Breast epithelium (tissue), 4 donors: ENCODE measurements at places on chromosomes 5 and 9.

DNA sequence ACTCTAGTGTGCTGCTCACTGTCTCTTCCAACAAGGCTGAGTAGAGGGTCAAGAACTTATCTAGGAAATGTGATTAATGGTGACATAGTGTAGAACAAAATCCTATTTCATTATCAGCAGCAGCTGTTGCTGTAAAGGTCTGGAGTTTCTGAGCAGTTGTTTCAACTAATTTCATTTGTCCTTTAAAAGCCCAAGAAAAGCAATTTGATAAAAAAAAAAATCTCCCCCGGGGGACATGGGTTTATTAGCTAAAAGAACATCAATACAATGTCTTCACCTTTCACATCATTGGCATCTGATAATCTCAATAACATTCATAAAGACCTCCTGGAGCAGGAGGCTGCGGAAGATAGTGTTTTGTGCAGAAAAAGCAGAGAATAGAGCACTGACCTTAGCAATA is 468.1 kb downstream of the KCTD16 start:
- no peak for DNase-seq

GRCh38 chr9:35854091-35854762 is 16.0 kb downstream of the OR13J1 start:
- DNase-seq = no peak

- no peak for DNase-seq
Observed at GRCh38 chr5:176425791-176426190, 9.5 kb upstream of the CLTB start.

DNA sequence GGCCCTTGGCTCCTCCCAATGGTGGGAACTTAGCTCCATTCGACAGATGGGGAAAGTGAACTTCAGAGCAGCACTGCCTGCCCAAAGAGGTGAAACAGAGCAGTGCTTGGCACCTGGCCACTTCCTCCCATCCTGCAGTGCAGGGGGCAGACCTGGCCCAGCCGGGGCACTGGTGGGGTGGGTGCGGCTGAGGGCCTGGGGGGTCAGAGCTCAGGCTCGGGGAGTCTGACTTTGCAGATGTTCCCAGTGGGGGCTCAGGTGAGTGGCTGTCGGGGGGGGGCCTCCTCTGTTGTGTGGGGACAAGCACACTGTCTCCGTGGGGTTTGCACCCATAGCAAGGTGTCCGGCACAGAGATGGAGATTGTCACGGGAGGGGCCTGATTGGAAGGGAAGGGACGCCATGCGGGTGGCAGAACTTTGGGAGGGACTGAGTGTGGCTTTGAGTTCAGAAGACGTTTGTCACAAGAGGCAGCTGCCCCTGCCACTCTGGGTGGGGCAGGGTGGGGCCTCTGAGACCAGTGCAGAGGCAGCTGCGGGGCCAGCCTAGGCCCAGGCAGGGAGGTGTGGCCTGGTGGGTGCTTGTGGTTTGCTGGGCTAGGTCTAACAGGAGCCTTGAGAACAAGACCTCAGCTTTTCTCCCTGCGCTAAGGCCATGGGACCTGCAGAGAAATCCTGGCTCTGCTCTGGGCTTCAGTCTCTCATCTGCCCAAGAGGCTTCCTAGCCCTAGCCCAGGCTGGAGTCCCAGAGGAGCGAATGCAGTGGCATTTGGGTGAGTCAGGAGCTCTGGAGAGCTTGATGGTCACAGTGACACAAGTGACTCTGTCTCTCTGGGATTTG is 2.5 kb downstream of the MYMK start:
- no peak for DNase-seq

DNA sequence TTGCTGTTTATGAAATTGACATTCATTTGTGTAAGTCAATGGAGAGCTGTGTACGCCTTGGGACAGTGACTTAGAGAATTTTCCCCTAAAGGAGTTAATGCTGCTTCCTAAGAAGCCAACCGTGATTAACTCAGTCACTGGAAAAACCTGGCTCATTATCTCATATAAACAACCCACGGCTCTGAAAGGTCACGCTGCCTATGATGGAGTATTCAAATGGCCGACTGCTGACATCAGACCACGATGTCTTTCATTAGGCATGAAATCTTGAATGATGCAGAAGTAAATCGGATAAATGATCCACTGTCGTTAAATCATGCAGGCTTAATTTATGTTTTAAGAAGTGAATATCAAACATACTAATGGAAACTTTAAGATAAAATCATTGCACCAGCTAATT is 603.7 kb downstream of the RAB3C start:
- no peak for DNase-seq

- no peak for DNase-seq
Observed at GRCh38 chr5:100780376-100780870, 122.7 kb downstream of the ST8SIA4 start.

GRCh38 chr9:125744616-125745015 is 2.6 kb upstream of the PBX3 start:
- no peak for DNase-seq

- no peak for DNase-seq
Observed at GRCh38 chr5:169694091-169694625, 57.1 kb downstream of the DOCK2 start.

GRCh38 chr5:115770466-115770865 is 46.0 kb downstream of the CDO1 start:
- no peak for DNase-seq

GRCh38 chr5:97297704-97298091 is 114.7 kb upstream of the RIOK2 start:
- DNase-seq = no peak

GRCh38 chr5:61304590-61305381 is 27.3 kb upstream of the ZSWIM6 start:
- DNase-seq = no peak

- peak; percentile 100 for DNase-seq
Observed at GRCh38 chr5:179697993-179698934, 503 bp upstream of the CANX start.

DNA sequence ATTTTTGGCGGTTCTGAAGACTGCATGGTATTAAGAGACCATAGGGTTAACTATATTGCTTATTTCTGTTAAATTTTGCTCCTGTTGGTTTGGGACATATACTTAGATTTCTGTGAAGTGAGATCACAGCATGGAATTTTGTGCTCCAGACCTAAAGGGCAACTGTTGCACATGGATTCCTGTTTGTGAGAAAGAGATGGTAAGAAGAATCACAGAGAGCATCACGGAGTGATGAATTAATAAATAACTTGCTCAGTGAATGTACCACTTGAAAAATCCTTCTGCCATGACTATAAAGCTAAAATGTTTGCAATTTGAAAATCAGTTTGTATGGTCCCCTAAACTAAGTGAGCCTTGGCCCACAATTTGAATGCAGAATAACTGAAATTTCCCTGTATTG is 4.5 kb downstream of the PSAT1 start:
- no peak for DNase-seq

DNA sequence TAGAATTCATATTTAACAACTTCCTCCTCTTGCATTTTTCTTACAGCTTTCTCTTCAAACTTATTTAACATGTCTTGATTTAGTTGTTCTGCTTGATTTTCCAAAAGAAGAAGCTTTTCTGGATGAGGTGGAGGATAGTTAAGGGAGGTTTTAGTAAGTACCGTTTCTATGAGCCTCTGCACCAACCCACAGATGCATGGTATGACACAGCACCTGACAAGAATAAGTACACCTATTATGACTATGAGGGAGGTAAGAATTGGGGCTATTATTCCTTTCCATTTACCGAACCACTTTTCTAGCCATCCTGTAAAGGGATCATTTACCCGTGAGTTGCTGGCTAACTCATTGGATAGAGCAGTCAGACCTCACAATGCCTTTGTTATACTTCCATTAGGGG is 2.5 kb upstream of the HMGCS1 start:
- no peak for DNase-seq

- no peak for DNase-seq
Observed at GRCh38 chr5:2167671-2168070, 284.9 kb upstream of the IRX4 start.

DNA sequence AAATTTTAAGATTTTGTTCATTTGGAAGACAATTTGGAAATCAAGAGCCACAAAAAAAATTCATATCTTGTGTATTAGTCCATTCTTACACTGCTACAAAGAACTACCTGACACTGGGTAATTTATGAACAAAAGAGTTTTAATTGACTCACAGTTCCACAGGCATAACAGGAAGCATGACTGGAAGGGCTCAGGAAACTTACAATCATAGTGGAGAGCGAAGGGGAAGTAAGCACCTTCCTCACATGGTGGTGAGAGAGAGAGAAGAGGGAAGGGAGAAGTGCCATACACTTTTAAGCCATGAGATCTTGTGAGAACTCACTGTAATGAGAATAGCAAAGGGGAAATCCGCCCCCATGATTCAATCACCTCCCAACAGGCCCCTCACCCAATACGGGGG is 274.4 kb downstream of the KCNN2 start:
- DNase-seq = no peak

GRCh38 chr9:94929369-94929756 is 202.9 kb downstream of the AOPEP start:
- no peak for DNase-seq

- no peak for DNase-seq
Observed at GRCh38 chr5:136811551-136811950, 446.2 kb upstream of the TRPC7 start.

DNA sequence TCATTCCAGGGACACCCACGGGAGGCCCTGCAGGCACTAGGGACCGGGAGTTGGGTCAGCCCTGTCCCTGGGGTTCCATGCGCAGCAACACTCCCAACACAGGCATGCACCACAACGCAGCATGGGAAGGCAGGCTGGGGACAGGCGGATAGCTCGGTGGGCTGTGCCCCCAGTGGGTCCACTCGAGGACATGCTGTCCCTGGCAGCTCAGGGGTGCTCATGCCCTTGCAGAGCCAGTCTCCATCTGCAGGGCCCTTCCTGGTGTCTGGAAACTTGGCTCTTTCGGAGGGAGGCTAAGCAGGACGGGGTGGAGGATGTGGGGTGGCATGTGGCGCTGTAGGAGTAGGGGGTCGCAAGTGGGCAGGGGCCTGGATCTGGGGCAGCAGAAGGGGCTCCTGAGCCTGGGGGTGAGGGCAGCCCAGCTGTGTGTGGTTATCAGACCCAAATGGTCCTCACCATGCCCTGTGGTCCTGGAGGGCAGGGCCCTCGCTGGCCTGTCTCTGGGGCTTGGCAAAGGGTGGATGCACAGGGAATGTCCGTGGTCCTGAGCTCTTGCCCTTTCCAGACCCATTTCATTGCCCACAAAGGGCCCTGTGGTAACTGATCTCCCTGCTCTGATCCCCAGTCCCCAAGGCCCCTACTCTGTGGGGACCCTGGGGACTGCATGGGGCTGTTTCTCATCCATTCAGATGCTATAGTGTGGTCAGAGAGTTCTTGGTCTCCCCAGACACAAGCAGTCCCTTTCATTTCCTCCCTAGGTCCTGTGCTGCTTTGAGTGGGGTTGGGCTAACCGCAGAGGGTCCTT is 90.3 kb upstream of the PHYKPL start:
- DNase-seq = no peak

GRCh38 chr9:5095795-5096194 is 89.6 kb downstream of the INSL6 start:
- DNase-seq = no peak

DNA sequence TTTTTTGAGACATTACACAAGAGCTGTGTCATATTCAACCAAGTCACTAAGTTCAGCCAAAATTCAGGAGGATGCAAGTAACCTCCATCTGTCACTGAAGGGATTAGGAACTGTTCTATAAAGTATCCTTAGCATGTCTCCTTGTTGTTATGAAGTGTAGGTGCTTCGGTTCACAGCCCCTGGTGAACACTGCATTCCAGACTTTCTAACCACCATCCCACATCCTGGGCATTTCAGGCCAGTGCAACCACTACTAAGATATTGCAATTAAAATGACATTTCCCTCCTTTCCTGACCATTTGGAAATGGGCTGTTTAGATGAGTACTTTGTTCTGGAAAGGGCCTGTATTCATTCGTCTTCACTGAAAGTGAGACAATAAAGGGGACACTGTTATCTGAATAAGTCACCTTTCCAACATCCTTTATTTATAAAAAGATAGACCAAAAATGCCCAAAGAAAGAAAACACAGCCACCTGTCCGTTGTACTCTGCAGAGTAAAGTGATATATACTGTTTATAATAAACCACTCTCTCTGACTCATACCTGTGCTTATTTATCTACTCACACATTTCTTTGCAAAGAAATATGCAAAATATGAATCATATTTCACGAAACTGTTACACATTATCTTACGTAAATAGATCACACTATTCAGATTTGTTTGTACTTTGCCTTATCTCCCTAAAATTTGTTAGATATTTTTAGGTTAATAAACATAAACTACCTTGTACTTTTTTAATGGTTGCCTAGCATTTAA is 861.9 kb downstream of the CDH18 start:
- no peak for DNase-seq

- DNase-seq = no peak
Observed at GRCh38 chr5:55665065-55665464, 47.1 kb downstream of the SLC38A9 start.

DNA sequence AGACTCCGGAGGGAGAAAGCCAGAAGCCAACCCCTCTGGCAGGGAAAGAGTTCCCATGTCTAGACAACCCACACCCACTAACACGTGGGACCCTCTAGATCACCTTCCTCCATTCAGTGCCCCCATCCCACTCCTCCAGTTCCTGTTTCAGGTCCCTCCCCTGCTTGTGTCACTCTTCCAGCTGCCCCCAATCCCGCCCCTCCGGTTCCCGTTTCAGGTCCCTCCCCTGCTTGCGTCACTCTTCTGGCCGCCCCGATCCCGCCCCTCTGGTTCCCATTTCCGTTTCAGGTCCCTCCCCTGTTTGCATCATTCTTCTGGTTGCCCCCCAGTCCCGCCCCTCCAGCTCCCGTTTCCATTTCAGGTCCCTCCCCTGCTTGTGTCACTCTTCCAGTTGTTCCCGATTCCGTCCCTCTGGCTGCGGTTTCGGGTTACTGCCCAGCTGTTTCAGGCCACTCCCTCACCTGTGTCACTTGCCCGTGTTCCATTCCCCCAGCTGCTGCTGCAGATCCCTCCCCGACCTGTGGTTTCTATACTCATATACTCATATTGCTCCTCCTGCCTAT is 64.8 kb upstream of the RANBP6 start:
- DNase-seq = peak; percentile 90

DNA sequence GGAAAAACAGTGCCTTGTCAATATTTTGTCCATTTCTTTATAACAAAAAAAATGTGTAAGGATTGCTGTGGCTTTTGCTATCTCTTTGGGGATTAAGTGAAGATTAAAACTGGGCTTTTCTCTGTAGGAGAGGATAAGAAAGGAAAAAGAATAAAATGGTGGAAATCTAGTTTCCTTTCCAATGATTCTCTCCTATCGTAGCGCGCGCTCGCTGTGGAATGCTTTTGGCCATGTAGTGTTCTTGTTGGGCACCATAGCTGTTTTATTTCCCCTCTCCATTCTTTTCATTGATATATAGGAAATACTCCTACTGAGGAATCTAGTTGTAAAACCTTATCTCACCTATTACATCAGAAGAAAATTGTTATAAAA is 1.5 kb downstream of the STXBP1 start:
- DNase-seq = no peak
